ENCODE measurements at places on chromosomes 16 and 17. TPM values are rescaled to one million over a fixed set of nuclear protein-coding genes. Genes with fewer than 3 reads are reported as not detected.

Gene CCL8
- polyA plus RNA-seq = not detected

Gene CD2BP2
- polyA plus RNA-seq = 37.6 TPM

DNA sequence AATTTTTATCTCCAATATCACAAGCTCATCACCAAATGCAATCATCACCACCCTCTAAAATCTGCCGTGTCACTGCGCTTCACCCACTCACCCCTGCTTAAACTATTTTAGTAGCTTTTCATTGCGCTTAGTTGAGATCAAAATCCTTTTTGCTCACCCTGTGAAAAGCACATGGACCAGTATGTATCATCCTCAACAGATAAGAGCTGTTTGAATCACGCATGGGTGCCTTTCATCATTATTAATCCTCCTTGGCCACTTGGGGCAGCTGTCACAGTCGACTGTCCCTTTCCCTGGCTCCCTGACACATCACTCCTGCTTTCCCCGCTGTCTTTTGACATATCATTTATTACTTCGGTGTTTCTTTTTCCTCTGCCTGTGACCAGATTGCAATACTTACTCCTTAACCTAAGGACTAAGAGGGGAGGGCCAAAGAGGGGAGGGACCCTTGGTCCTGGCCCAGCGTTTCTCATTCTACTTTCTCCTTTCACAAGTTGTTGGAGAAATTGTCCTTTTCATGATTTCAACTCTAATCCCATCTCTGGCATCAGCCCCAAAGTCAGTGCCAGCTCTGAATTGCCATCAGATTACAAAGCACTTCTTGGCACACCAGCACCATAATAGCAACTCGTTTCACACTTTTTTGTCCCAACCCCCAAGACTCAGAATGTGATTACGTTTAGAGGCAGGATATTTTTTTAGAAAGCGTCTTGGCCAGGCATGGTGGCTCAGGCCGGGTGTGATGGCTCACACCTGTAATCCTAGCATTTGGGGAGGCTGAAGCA, 8.6 kb upstream of the KDM6B start:
- H3K4me3 ChIP-seq = no peak overlapping the region
- no peaks in the 10 kb centered on the region for H3K36me3 ChIP-seq
- H3K4me1 ChIP-seq = no peaks in the 10 kb centered on the region
- no peaks in the 10 kb centered on the region for H3K27me3 ChIP-seq
- no peak overlapping the region for H3K27ac ChIP-seq
- peak; percentile 30 for DNase-seq

DNA sequence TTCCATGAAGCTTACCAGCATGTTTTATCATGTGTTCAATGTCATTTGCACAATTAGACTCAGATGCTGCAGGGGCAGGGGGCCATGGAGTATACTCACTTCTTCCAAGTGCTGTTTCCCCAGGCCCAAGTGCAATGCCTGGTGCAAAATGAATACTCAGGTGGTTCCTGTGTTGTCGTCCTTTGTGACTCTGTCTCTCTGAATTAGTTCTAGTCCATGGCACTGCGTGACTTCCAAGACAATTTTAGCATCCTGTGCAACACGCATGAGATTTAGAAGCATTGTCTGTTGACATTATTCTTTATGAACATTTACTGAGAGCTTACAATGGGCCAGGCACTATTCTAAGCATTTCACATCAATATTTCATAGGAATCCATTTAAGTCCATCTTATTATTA, 769.7 kb upstream of the RBFOX1 start:
- H3K4me3 ChIP-seq = no peak overlapping the region
- no peak for DNase-seq
- peaks cover 2% of the 10 kb centered on the region for H3K27me3 ChIP-seq
- no peaks in the 10 kb centered on the region for H3K4me1 ChIP-seq

GRCh38 chr16:12524658-12525057, 279.0 kb downstream of the CPPED1 start:
- DNase-seq = no peak
- no peak overlapping the region for H3K27ac ChIP-seq
- H3K36me3 ChIP-seq = no peaks in the 10 kb centered on the region
- no peak overlapping the region for H3K4me3 ChIP-seq
- no peaks in the 10 kb centered on the region for H3K27me3 ChIP-seq

DNA sequence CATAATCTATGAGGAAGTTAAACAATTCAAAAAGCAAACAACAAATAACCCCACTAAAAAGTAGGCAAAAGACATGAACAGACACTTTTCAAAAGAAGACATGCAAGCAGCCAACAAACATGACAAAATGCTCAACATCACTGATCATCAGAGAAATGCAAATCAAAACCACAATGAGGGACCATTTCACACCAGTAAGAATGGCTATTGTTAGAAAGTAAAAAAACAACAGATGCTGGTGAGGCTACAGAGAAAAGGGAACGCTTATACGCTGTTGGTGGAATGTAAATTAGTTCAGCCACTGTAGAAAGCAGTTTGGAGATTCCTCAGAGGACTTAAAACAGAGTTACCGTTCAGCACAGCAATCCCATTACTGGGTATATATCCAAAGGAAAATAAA, 24.4 kb downstream of the TNFRSF13B start:
- no peak overlapping the region for H3K4me3 ChIP-seq
- no peak for DNase-seq
- no peaks in the 10 kb centered on the region for H3K4me1 ChIP-seq

DNA sequence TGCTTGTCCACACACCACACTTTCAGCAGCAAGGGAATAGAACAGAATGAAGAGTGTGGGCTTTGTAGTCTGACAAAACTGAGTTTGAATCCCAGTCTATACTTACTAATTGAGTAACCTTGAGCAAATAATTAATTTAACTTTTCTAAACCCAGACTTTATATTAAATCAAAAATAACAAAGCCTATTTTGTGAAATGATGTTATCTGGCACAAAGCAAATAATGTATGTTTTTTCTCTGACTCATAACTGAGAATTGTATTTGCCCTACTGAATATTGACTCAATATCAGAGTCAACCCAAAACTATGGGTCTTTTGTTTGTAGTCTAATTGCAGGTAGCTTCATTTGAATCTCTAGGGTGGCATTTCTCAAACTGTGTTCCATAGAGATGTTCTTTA, 77.9 kb upstream of the TANC2 start:
- H3K36me3 ChIP-seq = no peaks in the 10 kb centered on the region
- no peak overlapping the region for H3K4me3 ChIP-seq
- peaks cover 11% of the 10 kb centered on the region for H3K4me1 ChIP-seq

DNA sequence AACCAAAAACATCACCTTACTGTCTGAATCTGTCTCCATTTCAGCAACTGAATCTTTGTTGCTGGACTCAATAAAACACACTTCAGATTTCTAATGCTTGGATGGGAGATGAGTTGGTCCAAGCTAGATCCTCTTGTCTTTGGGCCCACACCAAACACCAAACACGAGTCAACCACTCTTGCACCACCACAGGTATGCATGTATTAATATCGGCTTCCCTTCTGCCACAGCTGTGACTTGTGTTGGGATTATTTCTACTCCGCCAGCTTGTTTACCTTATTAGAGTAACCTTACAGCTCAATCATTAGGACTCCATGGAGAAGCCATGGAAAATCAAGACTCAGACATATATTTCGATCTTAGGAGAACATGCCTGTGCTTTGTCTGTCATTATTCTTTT, 49.9 kb downstream of the XYLT1 start:
- H3K27ac ChIP-seq = no peak overlapping the region
- no peaks in the 10 kb centered on the region for H3K27me3 ChIP-seq
- no peak for DNase-seq
- H3K4me3 ChIP-seq = no peak overlapping the region
- peaks cover 9% of the 10 kb centered on the region for H3K4me1 ChIP-seq

- no peak overlapping the region for H3K4me3 ChIP-seq
- H3K27me3 ChIP-seq = no peaks in the 10 kb centered on the region
- no peaks in the 10 kb centered on the region for H3K36me3 ChIP-seq
- peak overlapping the region; percentile 33 for H3K27ac ChIP-seq
Observed at GRCh38 chr17:19248928-19249574, 11.9 kb downstream of the EPN2 start.
